ENCODE measurements at places on chromosomes 13 and 19.

- DNase-seq, result no peak
These were observed 868.0 kb downstream of the SLITRK6 start for GRCh38 chr13:84931264-84931663.

GRCh38 chr13:28849441-28849840, 29.3 kb downstream of the MTUS2 start:
- peak; percentile 45 for DNase-seq

- DNase-seq, result no peak
These were observed 2.0 kb upstream of the EBPL start for GRCh38 chr13:49693191-49693733.

GRCh38 chr13:45220403-45220802, 19.6 kb upstream of the KCTD4 start:
- no peak for DNase-seq

GRCh38 chr13:23472189-23472588, 38.7 kb upstream of the SACS start:
- no peak for DNase-seq

GRCh38 chr19:15218501-15218900, 13.7 kb downstream of the EPHX3 start:
- DNase-seq, result no peak

- no peak for DNase-seq
These were observed 1422.1 kb downstream of the PCDH9 start for GRCh38 chr13:65808061-65808460.

- DNase-seq, result no peak
These were observed 225.0 kb downstream of the FGF14 start for GRCh38 chr13:102176846-102177245.

DNA sequence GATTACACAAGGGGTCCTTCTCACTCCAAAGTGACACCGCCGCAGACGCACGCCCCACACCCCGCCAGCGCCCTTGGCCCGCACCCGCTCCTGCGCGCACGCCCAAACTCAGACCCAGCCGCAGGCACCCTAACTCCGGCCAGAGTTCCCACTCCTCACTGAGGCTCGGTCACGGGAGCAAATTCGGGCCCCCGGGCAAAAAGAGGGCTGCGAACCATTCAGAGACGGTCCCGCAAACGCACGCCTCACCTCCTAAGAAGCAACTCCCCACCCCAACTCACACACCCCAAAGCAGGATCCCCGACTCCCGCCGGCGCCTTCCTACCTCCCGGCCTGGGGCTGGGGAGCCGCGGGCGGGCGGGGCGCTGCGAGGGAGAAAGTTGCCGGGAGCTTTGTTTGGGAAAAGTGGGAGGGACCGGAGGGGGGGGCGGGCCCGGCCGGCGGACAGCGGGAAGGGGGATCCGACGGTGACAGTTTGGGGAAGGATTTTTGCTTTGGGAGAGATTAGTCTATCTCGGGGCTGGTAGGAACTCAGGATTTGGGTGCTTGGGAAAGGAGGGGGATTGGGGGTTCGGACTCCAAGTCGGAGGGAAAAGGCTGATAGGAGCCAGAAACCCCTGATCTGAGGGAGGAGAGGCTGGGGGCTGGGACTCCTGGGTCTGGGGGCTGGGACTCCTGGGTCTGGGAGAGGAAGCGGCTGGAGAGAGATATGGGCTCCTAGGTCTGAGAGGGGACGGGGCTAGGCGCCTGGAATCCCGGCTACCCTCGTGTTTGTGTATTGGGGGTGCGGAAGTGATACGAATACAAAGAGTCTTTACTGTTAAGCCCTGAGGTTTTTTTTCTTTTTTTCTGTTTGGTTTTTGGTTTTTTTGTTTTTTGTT, at the start of gene TEAD2:
Gene TEAD2, minus strand, starts transcription at position 369 of the 881 bp plus-strand sequence. CDS start 2,341 bp downstream, outside the sequence.
- no peak for DNase-seq

All from cerebellar nuclear complex (tissue), 1 donor.